ENCODE measurements at places on chromosomes 3 and 15.

GRCh38 chr3:173635826-173636225 lies 238.3 kb downstream of the NLGN1 start:
- DNase-seq: no peak

DNA sequence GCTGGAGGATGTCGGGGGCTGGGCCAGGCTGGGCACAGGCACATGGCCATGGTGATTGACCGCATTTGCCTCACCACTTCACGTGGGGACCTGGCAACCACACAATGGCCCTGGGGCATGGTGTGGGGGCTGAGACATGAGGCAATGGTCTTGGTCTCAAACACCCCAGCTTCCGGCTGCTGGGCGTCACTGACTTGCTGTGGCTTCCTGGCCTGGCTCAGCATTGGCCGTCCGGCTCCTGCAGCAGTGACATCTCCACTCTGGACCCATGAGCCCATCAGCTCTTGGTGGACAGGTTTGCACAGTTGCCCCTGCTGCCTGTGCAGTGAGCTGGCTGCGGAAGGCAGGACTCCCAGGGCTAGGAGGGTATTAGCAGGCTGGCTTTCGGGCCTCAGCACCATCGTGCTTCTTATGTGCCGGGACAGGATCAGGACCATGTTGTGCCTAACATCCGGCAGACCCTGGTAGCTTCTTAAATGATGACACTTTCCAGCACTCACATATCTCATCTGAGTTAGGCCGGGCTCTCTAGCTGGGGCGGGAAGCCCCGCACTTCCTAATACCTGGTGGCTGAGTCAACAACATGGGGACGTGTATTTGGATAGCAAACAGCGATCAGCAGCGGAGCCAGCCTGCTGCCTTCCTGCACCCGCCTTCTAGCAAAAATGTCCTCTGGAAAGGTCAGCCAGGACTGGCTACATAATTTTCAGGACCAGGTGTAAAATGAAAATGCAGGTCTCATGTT lies 34.1 kb downstream of the ZNF710 start:
- DNase-seq: no peak

DNA sequence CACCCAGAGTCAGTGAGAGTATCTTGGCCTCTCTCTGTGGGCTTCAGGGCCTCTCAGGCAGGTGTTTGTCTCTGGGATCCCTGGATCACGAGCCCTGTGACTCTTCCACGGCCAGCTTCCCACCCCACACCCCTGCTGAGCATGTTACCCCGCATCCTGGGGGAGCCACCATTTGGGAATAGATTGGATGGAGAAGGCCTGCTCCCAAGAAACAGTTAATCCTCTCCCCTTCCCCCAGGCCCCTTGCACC lies 15.5 kb upstream of the SRP14 start:
- no peak for DNase-seq

- no peak for DNase-seq
Measured at GRCh38 chr15:28281876-28282275, 40.1 kb downstream of the HERC2 start.

GRCh38 chr3:117856354-117856753 lies 1146.8 kb downstream of the TUSC7 start:
- DNase-seq: no peak

GRCh38 chr15:90161950-90162361 lies 39.2 kb upstream of the SEMA4B start:
- DNase-seq: no peak

DNA sequence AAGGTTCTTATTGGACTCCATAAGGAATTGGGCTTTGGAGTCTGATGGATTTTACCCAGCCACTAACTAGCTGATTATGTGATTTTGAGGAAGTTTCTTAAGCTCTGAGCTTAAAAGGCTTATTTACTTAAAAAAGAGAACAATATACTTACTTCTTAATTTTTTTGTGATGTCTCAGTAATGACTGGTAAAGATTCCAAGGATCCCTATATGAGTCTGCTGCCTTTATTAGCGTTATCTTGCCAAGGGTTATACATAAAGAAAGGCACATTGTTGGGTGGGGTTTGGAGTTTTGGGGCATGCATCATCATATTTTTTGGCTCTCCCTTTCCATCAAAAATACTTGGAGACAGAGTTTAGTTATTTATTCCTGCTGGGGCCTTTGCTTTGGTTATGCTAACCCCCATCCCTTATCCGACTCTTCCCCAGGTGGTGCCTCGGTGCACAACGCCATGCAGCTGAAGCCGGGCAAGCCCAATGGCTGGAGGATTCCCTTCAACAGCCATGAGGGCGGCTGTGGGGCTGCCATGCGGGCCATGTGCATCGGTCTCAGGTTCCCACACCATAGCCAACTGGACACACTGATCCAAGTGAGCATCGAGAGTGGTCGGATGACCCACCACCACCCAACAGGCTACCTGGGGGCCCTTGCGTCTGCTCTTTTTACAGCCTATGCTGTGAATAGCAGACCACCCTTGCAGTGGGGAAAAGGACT lies 6.7 kb downstream of the ADPRH start:
- no peak for DNase-seq

- DNase-seq: no peak
Measured at GRCh38 chr15:43390723-43391122, 19.8 kb downstream of the TUBGCP4 start.

DNA sequence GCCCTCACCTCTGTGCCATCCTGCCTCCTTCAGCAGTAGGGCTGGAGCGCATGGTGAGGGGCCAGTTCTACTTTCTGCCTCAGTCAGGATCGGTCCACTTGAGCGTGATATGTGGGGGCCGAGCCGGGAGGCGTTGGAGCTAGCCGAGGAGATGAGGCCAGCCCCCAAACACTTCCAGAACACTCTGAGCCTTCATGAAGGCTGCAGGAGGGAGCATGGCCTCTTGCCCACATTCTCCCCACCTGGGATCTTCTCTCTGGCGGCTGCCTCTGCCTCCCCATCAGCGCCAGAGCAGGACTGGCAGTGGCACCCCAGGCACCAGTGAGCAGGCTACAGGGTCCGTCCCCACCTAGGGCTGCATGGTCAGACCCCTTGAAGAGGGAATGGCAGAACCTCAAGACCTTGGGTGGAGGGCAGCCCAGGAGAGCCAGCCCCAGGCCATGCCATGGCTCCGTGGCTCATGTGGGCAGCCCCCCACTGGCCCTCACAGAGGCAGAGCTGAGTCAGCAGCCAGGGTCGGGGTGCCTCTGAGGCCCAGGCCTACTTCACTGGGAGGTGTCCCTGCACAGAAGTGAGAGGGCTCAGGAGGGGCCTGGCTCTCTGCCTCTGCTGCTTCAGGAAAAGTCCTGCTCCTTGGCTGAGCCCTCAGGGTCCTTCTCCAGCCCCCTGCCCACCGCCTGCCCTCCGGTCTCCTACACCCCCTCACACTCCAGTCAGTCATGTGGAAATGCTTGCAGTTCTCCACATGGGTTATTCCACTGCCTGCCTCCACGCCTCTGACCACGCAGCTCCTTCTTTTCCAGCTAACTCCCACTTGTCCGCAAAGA lies 28.1 kb upstream of the CYP11A1 start:
- DNase-seq: no peak

- DNase-seq: no peak
Measured at GRCh38 chr3:179956416-179956830, 80.3 kb downstream of the PEX5L start.

GRCh38 chr3:71582612-71583565 lies 639 bp downstream of the FOXP1 start:
- DNase-seq: peak; percentile 39

GRCh38 chr3:99413504-99413903 lies 224.9 kb upstream of the COL8A1 start:
- no peak for DNase-seq

DNA sequence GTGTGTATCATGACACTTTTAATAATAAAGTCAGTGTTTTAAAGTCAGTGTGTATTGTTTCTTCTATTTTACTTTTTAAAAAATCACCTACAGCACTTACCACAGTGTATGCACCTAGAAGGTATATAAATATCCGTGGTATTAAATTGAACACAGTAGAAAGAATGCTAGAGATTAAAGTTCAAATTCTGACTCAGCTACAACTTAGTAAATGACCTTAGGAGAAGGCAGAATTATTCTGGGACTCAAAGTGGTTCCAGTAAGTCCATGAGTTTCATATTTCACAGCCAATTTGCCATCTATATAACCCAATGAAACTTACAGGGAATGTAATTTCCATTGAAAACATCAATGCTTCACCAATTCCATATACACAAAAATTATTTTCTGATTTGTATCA lies 52.7 kb upstream of the MAP4 start:
- DNase-seq: no peak

- no peak for DNase-seq
Measured at GRCh38 chr3:172138792-172139507, 99.6 kb downstream of the FNDC3B start.

DNA sequence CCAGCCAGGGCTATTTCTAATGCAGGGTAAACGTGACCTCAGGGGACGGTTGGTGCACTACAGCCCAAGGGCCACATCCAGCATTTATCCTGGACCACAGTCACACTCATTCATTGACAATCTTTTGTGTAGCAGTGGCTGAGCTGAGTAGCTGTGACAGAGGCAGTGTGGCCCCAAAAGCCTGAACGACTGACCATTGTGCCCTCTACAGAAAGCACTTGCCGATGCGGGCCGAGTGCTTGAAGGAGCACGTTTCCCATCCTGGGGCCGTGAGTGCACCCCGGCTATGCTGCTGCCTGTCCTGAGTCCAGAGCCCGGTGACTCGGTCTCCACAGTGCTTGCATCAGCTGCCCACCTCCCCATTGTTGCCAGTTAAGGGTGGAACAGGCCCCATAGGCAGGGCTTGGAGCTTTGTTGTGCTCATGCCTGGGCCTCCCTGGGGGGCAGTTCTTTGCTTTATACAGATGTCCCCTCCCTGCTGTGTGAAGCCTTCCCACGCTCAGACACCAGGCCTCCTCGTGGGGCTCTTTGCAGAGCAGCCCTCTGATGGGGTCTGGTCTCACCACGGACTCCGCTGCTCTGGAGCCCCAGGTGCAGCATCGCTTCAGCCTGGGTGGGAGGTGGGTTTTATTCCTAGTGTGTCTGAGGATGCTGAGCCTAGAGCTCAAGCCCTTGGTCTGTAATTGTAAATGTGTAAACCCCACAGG lies 13.0 kb upstream of the SNRPA1 start:
- no peak for DNase-seq

- no peak for DNase-seq
Measured at GRCh38 chr3:131033480-131034080, 6.9 kb downstream of the NEK11 start.

Data from NCI-H187 (cell line).